WERI-Rb-1 (cell line): ENCODE measurements at places on chromosomes 6 and 20.

- DNase-seq: no peak
Measured at GRCh38 chr20:23022849-23023248, 12.3 kb upstream of the SSTR4 start.

GRCh38 chr6:162245830-162246420 lies 481.6 kb downstream of the PRKN start:
- DNase-seq: no peak

GRCh38 chr6:5997420-5997987 lies 9.2 kb downstream of the NRN1 start:
- peak; percentile 60 for DNase-seq

- DNase-seq: no peak
Measured at GRCh38 chr20:53847139-53847836, 223.1 kb downstream of the BCAS1 start.

DNA sequence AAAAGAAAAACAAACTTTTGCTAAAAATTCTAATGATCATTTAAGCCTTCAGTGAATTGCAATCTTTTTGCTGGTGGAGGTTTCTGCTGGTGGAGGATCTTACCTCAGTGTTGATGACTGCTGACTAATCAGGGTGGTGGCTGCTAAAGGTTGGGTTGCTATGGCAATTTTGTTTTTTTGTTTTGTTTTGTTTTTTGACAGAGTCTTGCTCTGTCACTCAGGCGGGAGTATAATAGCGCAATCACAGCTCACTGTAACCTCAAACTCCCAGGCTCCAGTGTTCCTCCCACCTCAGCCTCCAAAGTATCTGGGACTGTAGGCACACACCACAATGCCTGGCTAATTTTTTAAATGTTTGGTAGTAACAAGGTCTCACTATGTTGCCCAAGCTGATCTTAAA lies 94.7 kb downstream of the ANKRD6 start:
- no peak for DNase-seq

DNA sequence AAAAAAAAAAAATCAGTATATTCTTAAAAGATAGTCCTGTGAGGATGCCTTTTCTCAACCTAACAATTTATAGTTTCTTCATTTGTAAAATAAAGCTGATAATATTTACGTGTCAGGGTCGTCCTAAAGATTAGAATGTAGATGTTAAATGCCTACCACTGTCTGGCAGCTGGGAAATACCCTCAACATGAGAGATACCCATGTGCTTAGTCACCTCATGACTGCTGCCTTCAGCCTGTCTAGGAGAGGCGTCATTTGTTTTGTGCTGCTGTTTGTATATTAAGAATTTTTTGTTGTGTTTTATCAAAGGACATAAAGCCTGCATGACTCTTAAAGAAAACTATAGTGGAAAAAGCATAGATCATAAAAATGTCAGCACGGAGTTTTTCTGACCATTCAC lies 9.5 kb downstream of the FAM120B start:
- DNase-seq: no peak

DNA sequence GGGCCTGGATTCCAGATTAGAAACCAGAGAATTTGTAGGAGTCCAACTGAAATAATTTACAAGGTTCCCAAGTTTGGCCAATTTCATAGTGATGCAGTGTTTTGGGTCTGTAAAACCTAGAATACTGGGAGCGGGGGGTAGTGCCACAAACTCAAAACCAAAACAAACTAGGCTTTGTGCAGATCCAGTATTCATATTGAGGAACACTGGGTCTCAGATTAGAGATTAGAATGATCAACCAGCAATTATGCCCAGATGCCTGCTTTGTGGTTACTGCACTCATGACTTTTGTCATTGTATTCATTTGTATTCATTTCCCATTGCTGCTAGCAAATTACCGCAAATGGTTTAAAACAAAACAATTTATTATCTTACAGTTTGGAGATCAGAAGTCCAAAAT lies 3.2 kb upstream of the NDUFAF4 start:
- DNase-seq: no peak

- no peak for DNase-seq
Measured at GRCh38 chr20:48717680-48718223, 110.0 kb downstream of the PREX1 start.
